NCI-H1417 treated with DMSO at 0.1 percent for 48 hours (cell line): ENCODE measurements at places on chromosomes 7 and 10.
A peak's percentile ranks its signal among the peaks of the same experiment; 100 is the strongest.

DNA sequence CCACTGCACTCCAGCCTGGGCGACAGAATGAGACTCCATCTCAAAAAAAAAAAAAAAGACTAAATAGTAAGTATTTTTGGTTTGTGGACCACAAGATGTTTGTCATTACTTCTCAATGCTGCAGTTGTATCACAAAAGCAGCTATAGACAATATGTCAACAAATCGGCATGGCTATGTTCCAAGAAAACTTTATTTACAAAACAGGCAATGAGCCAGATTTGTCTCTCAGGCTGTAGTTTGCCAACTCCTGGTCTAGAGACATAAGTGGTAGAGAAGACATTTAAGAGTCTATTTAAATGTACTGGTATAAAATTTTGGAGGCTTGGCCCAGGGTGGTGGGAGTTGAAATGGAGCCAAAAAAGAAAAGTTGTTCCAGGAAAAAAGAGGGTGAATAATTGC, 185.8 kb downstream of the SORCS1 start:
- no peak for DNase-seq

DNA sequence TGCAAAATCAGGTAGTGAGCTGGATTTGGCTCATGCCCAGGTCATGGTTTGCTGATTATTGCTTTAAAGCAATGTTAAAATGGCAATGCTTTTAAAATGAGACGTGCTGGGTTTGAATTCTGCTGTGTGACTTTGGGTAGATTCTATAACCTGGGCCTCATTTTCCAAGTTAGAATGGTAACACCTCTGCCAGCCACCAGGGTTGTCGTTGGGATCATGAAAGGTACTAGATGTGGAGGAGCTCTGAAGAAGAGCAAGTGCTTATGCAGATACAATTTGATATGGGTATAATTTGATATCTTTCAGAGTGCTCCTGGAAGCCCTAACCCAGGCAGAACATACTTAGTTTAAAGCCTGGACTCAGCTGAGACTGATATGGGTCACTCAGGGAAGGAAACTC, 60.0 kb downstream of the EVX1 start:
- DNase-seq: no peak

DNA sequence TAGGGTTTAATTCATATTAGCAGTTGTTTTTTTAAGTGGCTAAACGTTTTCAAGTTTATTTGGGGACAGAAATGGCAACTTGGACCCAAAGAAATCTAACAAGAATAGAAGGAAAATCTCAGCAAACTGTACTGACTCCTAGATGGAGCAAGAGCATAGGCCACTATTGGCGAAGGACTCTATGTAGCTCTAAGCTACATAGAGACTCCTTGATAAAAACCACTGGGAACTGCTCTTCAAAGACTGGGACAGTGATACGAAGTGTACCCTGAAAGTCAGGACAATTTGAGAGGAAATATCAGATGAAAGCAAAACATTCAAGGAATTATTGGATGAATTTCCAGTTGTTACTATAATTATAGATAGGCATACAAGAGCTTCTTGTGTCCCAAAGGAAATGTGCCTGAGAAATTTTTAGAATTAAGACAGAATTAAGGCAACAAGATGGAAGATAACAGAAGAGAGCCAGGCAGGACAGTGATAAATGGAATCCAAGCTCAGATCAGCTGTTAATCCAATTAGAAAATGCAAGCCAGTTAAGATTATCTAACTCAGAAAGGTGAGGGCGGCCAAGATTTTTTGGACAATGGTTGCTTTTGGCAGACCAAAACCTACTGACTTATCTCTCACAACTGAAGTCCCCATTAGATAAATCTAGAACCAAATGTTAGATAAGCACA, 103.7 kb upstream of the IFRD1 start:
- no peak for DNase-seq

GRCh38 chr7:75842836-75843446, 29.3 kb upstream of the CCL24 start:
- no peak for DNase-seq

GRCh38 chr10:62634576-62634975, 169.9 kb upstream of the ADO start:
- DNase-seq: no peak

GRCh38 chr7:142357953-142358520, 100.2 kb upstream of the PRSS58 start:
- peak; percentile 27 for DNase-seq

- no peak for DNase-seq
Measured at GRCh38 chr7:31776616-31777015, 89.6 kb downstream of the PPP1R17 start.

DNA sequence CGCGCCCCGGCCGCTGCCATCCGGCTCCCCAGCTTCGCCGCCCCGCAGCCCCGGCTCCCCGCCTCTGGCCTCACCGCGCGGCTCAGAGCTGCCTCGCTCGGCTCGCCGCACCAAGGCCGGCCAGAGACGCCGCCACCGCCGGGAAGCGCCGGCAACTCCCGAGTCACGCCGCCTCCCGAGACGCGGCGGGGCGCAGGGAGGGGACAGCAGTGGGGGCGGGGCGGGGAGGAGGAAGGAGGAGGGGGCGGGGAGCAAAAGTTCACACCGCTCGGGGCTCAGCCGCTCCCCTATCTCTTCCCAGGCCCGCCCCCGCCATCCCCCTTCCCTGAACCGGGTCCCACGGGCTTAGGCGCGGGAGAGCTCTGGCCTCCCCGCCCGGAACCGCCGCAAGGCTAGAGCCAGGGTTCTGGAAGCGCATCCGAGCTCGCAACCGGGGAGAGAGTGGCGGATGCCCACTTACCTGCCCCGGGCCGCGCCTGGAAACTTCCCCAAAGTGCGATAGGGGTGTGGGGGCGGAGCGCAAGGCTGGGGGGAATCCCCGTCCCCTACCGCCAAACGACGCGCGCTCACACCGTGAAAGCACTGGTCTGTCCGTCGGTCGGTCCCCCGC, 1.0 kb downstream of the CHST15 start:
- DNase-seq: no peak

GRCh38 chr7:36723951-36724664, at the start of gene AOAH:
TSS of gene AOAH (minus strand) at chr7:36724494. CDS start at chr7:36724148, 346 bp downstream.
- no peak for DNase-seq

GRCh38 chr7:114788706-114789105, 133.2 kb upstream of the MDFIC start:
- DNase-seq: no peak

DNA sequence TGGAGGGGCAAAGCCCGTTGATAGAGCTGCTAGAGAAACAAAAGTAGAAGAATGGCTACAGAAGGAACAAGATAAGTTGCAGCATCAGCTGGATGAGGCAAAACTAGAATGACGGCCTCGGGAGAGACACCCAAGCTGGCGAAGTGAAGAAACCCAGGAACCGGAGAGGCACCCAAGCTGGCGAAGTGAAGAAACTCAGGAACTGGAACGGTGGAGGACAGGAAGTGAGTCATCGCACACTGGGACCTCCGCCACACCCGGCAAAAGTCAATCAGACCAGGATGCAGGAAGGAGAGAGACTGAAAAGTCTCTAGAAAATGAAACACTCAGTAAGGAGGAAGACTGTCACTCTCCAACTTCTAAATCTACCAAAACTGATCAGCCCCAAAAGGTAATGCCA, 133.0 kb upstream of the NEBL start:
- DNase-seq: no peak

- no peak for DNase-seq
Measured at GRCh38 chr7:17266565-17266964, 31.9 kb upstream of the AHR start.

- no peak for DNase-seq
Measured at GRCh38 chr10:72736828-72737220, 44.9 kb downstream of the MCU start.

DNA sequence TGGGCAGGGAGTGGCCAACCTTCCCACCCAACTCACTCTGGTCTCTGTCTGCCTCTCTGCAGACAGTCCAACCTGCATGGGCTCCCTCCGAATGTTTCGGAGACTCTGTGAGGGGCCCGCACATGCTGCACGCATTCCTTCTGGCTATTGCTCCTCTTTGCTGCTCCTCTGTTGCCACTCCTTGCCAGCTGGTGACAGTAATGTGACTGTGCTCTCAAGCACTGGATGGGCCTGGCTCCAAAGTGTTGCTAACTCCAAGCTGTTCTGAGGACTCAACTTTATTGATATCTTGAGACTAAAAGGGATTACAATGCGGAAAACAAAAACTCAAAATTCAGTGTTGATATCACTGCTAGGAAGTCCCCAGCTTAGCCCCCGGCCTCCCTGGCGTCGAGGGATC, 105.4 kb upstream of the KIF5B start:
- DNase-seq: no peak

GRCh38 chr10:126124046-126124445, 227.7 kb downstream of the FANK1 start:
- no peak for DNase-seq

- no peak for DNase-seq
Measured at GRCh38 chr7:71131256-71132126, 453 bp upstream of the GALNT17 start.

GRCh38 chr10:106777841-106778240, 386.7 kb downstream of the SORCS1 start:
- no peak for DNase-seq

- DNase-seq: no peak
Measured at GRCh38 chr10:1256432-1256725, 200.2 kb downstream of the WDR37 start.

GRCh38 chr10:62769574-62770242, 34.8 kb upstream of the ADO start:
- no peak for DNase-seq

- DNase-seq: peak; percentile 1
Measured at GRCh38 chr10:20776384-20777118, 120.6 kb downstream of the NEBL start.

DNA sequence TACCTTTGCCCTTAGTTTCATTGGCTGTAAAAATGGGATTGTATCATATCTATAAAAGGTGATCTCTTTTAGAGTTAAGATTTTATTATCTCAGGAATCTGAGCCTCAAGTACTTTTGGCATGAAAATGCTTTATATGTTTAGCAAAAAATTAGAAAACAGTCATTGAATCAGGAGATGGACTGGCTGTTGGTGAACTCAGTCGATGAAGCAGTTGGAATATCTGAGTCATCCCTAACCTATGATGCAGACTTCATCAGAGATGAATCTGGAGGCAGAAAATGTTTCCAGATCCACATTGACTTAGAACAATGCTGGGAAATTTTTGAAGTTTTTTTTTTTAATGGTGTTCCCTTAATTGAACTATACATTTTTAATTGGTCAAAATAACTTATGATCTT, 228.5 kb downstream of the SLC25A13 start:
- no peak for DNase-seq
